GM12864 (cell line): ENCODE measurements at places on chromosomes 4 and X.

DNA sequence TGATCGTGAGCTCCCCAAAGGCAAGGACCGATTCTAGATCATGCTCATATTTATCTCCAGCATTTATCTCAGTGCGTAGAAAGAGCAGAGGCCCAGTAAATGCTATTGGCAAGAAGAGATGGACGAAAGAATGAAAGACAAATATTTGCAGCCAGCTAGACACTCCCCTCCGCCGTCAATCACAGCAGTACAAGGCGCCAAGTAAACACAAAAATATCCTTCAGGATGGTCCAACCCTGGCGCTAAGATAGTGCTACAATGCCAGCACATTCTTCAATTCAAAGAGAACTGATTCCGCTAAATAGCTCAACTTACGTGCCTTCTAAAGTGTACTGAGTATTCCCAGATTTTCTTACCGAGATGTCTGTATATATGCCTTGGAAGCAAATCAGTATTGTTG is 114.5 kb downstream of the DDX53 start:
- DNase-seq = no peak

DNA sequence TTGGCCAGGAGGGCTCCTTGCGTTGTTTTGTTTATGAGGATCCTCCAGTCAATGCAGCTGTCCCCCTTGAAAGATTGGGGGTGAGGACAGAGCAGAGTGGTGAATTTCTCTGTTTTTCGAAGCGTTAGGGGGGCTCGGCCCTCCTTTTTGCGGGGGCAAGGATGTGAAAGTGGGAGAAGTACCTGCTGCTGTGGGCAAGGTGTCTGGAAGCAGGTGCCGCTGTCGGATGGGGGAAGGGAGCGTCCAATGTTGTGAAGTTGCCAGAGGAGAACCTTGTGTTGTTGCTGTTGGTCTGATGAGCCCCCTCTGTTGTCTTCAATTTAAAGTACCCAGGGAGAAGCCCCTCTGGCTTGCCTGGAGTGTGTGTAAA is 613 bp downstream of the GLRB start:
- DNase-seq = no peak

GRCh38 chr4:135408109-135408508 is 1206.5 kb upstream of the PABPC4L start:
- no peak for DNase-seq

DNA sequence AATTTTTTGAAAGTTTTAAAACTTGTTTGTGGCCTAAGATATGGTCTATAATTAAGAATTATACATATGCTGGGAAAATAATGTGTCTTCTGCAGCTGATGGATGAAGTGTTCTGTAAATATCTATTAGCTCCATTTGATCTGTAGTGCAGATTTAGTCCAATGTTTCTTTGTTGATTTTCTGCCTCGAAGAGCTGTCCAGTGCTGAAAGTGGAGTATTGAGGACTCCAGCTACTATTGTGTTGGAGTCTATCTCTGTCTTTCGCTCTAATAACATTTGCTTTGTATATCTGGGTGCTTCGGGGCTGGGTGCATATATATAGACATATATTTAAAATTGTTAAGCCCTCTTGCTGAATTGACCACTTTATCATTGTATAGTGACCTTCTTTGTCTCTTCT is 2127.3 kb downstream of the PCDH7 start:
- no peak for DNase-seq

DNA sequence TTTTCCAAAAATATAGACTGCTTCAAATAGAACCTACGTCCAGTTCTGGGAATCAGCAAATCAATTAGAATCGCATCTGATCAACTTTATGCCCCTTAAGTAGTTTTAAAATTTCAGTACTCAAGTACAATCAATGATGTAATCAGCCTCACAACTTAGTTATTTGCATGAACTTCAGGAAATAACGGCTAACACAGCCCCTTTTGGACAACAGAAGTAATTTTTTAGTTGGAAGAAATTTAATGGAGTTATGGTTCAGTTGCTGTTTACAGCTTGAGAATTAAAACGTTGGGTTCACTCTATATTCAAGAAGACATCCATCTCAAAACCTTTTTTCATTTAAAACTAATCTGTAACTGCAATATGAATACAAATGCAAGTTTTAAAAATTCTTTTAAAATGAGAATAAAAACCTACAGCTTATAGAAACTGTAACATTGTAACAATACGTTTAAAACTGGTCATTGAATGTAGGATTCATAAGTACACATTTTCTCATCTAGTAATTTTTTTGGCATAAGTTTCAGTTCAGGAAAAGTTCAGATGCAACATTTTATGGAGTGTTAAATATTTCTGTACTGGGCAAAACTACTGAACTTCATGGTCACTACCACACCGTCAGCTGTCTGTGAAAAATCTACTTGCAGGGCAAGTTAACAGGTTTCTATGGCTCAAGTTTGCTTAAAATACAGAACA is 956 bp downstream of the TAPT1 start:
- no peak for DNase-seq

GRCh38 chrX:42385730-42386129 is 392.2 kb downstream of the PPP1R2C start:
- no peak for DNase-seq

DNA sequence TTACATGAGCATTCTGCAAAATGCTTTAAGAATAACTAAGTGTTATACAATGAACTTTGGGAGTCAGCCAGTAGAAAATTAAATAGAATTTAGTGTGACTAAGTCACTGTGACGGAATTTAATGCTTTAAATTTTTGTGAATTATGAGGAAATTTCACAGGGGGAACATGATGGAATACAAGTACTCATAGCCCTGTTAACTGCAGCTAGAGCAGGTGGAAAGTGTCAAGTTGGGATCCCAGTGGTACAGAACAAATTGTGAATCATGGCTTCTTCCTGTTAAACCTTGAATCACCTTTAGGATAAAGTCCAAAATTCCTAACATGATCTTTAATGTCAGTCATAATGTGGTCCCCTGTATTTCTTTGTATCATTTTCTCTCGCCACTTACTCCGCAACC is 212.2 kb upstream of the CENPE start:
- no peak for DNase-seq

DNA sequence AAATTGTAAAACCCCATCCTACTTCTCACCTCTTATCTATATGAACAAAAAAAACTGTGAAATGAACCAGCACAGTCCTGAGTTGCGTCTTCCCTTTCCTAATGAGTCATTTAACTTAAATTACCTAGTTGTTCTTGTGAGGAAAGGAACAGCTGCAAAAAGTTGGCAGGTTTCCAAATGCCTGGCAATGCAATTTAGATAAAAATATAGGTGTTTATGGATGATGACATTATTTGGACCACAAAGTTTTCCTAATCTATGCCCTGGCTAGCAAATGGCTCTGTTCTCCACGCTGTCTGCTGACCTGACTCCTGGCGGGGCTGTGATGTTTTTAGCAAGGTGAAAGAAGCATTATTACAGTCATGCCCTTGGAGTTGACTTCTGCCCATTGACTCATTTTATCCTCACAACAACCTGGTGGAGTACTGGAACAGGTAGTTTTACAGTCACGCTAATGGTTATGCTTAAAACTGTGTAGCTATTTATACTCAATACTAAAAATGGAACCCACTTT is 29.8 kb upstream of the RELL1 start:
- peak; percentile 45 for DNase-seq

DNA sequence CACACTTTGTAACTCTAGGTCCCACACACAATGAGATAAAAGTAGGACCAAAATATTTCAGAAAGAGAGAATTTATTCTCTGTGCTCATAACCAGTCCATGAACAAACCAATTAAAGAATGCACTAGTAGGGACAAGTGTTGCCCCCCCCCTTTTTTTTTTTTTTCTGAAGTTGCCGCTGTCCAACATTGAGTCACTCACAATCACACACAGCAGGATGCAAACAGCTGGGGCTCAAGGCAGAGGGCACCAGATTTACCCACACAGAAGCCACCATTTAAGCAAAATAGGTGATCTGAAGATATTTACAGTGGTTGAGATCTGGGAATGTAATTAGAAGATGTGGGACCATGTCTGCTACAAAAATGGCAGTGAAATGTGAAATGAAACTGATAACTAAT is 850.9 kb upstream of the SLIT2 start:
- no peak for DNase-seq

DNA sequence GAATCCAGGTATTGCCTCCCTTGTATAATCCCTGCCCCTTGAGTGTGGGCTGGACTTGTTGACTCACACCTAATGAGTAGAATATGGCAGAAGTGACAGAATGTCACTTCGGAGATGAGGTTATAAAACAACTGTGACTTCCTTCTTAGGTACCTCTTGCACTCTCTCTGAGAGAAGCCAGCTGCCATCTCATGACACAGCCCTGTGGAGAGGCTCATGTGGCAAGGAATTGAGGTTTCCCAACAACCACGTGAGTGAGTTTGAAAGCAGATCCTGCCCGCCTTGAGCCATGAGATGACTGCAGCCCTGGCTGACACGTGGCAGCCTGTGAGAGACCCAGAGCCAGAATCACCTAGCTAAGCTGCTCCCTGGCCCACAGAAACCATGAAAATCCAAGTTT is 13.5 kb downstream of the ASB11 start:
- DNase-seq = no peak

- DNase-seq = no peak
These were observed 63.3 kb downstream of the DOCK11 start for GRCh38 chrX:118558926-118559325.

DNA sequence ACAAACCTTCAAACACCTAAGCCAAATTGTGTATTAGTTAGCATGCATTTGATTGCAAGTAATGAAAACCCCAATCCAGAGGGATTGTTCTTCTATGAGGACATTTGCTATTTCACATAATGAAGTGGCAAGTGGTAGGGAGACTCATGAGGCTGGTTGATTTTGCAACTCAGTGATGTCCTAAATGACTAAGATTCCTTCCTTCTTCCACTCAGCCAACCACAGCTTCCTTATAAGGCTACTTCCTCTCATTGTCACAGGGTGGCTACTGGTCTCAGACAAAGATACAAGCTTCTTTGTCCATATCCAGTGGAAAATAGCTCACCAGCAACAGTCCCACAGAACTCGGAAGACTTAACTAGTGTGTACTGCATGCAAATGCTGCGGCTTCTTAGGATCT is 5.3 kb upstream of the OTC start:
- no peak for DNase-seq

- no peak for DNase-seq
These were observed 25.6 kb upstream of the PLS3 start for GRCh38 chrX:115535421-115535820.

GRCh38 chr4:140168474-140168873 is 14.5 kb upstream of the MAML3 start:
- DNase-seq = no peak

- no peak for DNase-seq
These were observed 234.8 kb upstream of the GNPDA2 start for GRCh38 chr4:44961001-44961755.

DNA sequence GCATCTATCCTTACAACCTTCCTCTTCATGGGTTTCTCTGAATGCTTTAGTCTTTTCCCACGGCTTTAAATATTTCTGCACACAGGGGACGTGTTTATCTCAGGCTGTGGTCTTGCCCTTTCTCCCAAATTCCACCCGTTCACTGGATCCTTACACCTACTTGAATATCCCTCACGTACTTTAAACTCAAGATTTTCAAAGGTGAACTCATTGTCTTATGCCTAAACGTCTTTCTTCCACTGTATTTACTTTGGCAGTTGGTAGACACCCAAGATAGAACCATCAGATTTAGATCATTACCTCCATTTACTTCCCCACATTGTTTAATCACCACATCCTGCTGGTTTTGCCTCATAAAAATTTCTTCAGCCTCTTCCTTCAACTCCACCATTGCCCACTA is 269.2 kb downstream of the CBLL2 start:
- no peak for DNase-seq

DNA sequence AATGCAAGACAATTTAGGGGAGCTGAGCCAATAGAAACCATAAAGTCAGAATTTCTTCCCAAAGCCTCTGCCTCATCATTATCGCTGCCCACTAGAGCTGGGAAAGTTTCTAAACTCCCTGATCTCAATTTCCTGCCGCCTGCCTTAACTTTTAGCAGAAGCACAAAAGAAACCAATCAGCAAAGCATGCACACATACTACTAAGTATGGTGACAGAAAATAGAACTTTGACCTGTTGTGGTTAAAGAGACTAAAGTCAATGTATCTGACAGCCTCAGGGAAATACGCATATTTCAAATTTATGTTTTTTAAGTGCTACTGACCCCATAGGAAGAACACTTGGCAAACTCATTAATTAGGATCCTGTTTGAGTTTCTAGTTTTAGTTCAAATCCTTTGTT is 10.1 kb downstream of the STK26 start:
- DNase-seq = no peak

DNA sequence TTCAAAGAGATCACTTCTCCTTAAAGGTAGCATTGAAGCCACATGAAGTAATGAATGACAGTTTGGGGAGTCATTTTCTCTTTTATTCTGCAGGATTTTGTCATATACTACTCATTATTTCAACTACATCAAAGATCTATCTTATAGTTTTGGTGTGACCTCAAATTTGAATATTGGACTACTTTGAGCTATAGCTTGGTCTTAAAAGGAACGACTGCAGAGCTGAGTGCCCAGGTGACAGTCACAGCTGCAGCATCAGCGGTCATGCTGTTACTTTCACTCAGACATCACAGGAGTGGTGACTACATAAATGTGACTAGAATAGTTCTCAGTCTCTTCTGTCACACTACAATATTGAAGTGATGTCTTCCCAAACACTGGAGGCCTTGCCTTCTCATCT is 10.7 kb upstream of the SPCS3 start:
- DNase-seq = peak; percentile 76

DNA sequence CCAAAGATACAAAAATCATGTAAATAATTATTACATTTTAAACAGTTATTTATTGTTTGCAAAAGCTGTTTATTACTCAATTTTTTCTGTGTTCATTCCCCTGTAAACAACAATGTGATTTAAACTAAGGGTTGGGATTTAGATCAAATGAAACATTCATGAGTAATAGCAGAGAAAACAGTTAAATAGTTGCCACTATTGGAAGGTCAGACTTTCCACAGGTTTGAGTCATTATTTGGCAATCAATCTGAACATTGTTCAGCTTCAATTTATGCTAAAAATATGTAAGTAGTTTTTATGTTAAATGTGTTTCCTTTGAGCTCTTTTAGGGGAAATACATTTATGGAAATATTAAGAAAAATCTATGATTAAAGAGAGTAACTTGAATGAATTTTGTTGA is 144.9 kb downstream of the STIM2 start:
- DNase-seq = no peak
